A172 (cell line): ENCODE measurements at places on chromosomes 1 and 21.

GRCh38 chr1:30472009-30472408, 251.4 kb downstream of the MATN1 start:
- DNase-seq: no peak

- DNase-seq: peak; percentile 68
These were observed 55.2 kb downstream of the SLC9A1 start for GRCh38 chr1:27099587-27100334.

GRCh38 chr1:40078512-40079333, 18.3 kb downstream of the PPT1 start:
- DNase-seq: peak; percentile 73

DNA sequence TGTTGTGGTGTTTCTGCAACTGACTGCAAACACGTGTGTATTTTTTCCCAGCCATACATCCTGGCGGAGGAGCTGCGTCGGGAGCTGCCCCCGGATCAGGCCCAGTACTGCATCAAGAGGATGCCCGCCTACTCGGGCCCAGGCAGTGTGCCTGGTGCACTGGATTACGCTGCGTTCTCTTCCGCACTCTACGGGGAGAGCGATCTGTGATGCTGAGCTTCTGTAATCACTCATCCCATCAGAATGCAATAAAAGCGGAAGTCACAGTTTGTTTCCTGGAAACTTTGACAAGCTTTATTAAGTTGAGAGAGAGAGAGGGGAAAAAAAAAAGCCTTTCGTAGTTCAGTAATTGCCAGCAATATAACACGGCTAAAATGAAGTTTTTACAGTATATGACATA, 32.7 kb upstream of the MTR start:
- DNase-seq: no peak

DNA sequence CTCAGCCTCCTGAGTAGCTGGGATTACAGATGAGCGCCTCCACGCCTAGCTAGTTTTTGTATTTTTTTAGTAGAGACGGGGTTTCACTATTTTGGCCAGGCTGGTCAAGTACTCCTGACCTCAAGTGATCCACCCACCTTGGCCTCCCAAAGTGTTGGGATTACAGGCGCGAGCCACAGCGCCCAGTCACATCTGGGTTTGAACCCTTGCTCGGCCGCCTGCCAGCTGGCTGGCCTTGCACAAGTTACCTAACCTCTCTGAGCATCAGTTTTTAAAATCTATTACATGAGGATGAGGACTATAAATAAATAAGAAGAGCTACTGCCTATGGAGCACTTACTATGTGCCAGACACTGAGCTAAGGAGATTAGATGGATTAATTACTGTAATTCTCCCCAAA, 17.7 kb upstream of the PADI2 start:
- DNase-seq: no peak

GRCh38 chr1:26826261-26827105, at the start of gene ZDHHC18:
TSS of gene ZDHHC18 (plus strand) at chr1:26826688. CDS start at chr1:26826805, 117 bp downstream.
- peak; percentile 10 for DNase-seq

GRCh38 chr1:48217856-48218255, 4.7 kb upstream of the SLC5A9 start:
- no peak for DNase-seq

GRCh38 chr21:45505416-45506021, 36.7 kb downstream of the SLC19A1 start:
- DNase-seq: no peak

DNA sequence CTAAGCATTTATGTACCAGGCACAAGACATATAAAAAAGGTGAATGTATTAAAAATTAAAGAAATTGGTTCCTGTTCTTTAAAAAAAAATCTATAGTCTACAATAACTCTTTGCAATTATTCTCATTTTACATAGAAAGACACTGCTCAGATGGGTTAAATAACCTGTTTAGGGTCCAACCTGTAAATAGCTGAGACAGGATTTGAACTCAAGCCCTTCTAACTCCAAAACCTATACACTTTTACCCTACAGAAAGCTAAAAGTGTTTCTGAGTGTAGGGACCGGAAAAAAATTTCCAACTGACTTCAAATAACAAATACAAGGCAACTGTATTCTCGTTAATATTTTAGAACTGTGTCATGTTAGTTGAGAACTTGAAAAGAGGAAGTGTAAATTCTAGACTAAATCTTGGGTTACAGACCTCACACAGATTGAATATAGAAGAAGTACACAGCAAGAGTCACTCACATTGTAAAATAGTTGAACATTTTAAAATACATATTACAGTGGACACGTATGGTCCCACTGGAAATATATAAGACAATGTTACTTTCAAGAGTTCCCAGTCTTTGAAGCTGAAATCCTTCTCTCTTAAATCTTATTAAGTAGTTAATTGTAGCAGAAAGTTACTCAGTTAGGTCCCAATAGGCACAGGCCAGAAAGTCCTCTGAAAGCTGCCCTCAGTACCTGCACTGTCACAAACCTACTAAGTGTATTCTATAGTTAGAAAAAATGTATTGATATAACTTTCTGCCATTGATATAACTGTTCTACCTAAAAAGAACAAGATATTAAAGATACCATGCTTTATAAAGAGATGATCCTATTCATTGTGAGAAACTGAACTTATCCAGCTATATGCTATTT, 7.3 kb downstream of the EDEM3 start:
- DNase-seq: no peak

DNA sequence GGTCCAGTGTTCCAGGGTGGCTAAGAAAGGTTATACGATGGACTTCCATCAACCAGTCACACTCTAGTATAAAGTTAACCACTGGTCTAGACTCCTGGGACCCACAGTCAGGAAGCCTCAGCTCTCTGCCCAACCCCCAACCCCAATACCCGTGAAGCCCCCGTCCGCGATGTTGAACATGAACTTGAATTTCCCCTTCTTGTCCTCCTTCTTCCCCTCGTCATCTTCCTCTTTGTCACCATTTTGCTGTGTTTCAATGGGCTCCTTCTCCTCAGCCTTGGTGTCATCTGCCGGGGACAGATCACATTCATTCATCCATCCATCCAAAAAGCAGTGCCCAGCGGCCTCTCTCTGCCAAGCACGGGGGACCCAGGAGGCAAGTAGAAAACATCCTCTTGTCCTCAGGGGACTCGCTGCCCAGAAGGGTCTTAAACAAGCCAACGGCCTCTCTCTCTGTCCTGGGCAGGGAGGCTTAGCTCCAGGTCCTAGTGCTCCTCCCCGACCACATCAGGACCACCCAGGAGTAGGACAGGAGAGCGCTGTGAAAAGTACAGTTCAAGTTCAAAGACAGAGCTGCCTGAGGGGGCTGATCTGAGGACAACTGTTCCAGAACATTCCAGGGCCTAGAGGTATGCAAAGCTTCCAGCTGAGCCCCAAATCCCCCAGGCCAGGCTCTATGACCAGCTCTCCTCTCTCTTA, 66.5 kb downstream of the KCNAB2 start:
- no peak for DNase-seq

DNA sequence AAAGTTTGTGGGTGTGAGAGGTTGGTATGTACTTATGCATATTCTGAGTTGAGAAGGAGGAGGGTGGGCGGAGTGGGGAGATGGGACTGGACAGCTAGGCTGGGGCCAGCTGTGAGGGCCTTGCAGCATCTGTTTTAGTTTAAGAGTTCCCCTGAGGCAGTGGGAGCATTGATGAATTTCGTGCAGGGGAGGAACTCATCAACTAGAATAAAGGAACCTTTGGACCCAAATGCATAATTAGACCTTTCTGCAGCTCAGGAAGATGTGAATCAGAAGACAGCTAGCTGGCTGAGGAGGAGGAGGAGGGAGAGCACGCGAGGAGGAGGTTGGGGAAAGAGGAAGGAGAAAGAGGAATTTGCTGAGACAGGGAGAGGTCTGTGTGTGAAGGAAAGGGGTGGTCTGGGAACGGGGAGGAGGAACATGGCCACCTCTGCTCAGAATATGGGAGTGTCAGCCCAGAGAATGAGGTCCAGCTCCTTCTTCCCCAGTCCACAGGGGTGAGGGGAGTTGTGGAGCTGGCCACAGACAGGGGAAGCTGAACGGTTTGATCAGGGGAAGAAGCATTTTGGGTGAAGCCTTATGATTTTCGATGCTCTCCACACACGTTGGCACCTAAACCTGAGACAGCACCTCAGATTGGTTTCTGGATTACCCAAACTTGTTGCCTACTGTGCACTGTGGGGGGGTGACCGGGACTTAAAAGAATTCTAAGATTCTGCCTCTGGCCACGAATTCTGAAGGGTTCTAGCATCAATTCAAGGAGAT, 27.7 kb downstream of the MYOG start:
- DNase-seq: no peak

DNA sequence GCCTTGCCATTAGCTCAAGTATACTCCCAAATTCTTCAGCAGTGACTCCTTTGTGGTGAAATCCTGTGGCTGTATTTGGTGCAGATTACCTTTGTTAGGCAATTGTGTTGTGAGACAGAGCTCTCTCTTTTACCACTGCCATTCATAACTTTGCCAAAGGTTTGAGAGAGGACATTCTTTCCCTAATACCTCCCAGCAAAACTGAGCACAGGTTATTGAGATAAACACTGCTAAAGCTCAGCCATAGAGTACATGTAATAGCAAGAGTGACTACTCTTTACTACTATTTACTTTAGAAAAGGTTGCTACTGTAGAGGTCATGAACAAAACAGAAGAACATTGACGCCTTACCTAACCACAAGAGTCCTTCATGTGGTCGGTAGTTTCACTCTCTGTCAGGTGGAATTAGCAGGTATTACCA, 514.0 kb upstream of the ADAMTS5 start:
- DNase-seq: peak; percentile 8

DNA sequence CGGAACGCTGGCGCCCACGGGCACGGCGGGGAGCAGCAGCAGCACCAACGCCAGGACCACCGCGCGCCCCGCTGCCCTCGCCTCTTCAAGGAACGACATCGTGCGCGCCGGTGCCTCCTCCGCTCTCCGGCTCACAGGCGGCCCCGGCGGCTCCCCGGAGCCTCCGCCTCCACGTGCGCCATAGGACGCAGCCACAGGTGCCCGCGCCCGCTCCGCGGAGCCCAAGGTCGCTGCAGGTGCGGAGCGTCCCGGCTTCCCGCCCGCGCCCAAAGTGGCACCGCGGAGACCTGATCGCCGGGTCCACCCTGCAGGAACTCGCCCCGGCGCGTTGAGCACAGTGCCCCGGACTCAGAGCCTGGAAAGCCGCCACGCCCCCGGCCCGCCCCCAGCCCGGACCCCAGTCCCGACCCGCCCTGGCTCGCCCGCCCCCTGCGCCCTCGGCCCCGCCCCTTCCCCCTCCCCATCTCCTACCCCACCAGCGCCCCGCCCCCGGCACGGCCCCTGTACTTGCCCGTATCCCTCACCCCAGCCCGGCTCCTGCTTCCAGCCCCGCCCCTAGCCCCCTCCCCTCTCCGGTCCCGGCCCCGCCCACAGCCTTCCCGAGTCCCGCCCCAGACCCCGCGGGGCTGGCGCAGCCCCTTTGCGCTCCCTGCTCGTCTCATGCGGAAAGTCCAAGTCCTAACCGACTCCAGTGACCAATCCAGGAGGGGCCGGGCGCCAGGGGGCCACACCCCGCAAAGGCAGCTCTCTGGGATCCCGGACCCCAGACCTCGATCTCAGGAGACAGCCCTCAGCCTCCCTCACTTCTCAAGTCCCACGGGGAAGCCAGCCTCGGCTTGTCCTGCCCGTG, at the start of gene MEGF6:
TSS of gene MEGF6 (minus strand) at position 339 of the 850 bp plus-strand sequence. CDS start at position 99, 240 bp downstream.
- no peak for DNase-seq

- no peak for DNase-seq
These were observed 595.9 kb downstream of the AJAP1 start for GRCh38 chr1:5250336-5250735.

DNA sequence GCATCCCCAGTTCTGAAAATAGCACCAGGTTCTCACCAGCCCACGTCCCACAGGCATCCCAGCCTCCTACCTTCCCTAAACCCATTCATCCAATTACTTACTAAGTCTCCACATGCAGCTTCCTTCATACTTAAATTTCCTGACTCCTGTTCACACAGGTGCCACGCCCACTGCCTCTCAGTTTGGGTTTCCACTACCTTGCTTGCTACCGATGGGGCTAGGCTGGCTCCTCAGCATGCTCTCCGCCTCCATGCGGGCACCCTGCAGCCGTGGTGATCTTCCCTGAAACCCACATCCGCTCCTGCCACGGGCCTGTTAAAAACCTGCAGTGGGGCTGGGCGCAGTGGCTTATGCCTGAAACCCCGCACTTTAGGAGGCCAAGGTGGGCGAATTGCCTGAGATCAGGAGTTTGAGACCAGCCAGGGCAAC, 70.4 kb upstream of the ANGPTL1 start:
- DNase-seq: no peak

DNA sequence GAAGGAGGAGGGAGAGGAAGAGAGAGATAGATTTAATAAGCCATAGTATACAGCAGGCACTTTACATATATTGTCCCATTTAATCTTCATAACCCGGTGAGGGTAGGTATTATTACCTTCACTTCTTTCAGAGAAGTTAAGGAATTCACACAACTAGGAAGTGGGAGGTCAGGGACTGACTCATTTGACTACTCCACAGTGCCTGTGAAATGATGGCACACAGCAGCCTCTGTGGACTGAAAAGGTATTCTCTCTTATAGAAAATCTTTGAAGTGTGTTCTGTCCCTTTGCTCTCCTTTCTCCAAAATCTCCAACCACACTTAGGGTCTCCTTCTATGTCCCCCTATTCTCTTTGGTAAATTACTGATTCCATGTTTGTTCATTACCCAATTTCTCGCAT, 23.9 kb downstream of the PALMD start:
- DNase-seq: no peak

- DNase-seq: peak; percentile 96
These were observed 96.9 kb downstream of the ATP6V1G3 start for GRCh38 chr1:198443365-198444233.

DNA sequence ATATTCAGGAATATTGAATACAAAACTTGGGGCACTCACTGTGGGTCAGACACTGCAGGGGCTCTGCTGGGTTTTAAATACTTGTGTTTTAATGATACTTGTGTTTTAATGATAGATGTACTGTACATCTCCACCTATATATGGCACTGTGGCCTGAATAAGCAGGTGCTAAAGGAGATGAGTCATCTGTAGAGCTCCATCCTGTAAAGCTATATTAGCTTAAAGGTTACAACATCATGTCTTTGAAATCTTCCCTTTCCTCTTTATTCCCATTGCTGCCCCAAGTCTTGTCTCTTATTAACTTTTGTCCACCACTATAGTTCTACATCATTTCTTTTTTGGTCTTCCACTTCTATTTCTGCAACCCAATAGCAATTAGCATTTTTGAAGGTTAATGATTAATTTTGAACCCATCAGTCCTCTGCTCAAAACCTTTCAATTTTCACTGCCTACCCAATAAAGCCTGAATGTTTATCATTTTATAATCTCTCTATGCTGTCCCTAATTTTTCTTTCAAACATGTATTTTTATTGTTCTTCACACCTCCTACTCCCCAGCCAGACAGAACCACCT, 113.3 kb upstream of the PTGFR start:
- DNase-seq: no peak
